ENCODE measurements at places on chromosomes 6 and 20.

DNA sequence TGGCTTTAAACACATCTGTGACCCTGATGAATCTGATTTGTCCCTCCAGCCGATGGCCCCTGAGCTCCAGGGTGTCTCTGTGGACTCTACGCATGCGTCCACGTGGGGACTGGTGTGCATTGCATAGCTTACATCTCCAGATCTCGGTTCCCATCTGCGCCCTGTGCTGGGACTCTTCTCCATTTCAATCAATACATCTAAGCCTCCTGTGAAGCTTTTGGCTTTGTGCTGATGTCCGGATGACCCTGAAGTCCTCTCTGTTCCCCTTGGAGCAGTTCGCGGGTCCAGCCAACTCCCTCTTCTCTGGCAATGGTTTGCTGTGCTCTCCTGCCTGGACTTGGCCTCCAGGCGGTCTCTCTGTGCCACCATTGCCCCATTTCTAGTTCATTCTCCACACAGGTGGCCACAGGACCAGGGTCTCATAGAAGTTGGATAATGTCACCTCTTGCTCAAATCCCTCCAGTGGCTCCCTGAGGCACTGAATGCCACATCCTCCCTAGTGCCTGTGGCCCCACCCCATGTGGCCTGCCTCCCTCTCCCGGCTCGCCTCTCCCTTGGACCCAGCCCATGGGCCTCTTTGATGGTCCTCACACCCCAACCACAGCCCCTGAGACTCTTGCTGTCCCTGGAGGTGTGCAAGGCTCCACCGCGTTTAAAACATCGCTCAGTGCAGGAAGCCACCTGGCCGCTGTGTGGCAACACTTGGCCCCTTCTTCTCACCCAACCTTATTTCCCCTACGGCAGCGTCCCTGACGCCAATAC lies 155.4 kb downstream of the SYCP2 start:
- no peak for DNase-seq

DNA sequence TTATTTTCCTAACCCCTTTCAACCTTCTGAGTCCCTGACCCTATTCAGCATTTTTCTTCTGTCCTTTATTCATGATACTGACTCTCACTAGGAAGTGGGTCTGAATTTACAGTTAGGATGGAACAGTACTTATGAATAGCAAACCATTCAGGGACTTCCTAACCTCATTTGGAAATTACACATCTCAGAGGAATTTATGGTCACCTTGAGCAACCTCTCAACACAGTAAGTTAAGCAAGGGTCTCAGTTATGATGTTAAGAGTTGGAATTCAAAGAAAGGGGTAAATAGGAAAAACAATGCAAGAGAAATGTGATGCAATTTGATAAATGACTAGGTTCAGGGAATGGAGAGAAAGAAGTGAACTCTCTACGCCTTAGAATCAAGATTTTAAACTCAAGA lies 97.3 kb downstream of the GPR6 start:
- DNase-seq = no peak

GRCh38 chr20:55472704-55473103 lies 532.6 kb downstream of the CBLN4 start:
- no peak for DNase-seq

GRCh38 chr20:23139524-23139923 lies 53.4 kb upstream of the CD93 start:
- DNase-seq = no peak

DNA sequence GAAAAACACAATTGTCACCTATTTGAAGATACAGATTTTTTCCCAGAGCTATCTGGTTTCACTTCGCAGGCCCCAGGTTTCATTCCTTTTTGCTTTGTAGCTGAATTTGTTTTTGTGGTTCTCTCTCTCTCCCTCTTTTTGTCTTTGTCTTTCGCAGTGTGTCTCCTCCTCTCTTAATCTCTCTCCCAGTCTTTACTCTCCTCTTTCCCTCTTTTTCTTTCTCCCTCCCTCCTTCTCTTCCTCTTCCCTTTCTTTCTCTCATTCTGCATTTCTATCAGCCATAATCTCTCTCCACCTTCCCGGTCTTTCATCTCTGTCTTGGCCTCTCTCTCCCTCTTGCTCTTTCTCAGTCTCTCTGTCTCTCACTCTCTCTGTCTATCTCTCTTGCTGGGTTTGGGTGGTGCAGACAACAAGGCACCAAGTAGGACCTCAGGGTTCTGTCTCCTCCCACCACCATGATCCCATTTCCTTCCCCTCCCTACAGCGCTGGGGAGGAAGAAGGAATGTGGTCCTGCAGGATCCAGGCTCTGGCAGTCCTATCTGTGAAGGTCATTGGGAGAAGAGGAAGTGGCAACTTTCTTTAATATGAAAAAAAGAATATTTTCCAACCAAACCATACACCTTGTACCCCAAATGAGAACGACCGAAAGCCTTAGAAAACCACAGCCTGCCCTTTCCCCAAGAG lies 63.2 kb downstream of the BANF2 start:
- no peak for DNase-seq

- no peak for DNase-seq
These were observed 122.8 kb downstream of the UST start for GRCh38 chr6:148869585-148869984.

- no peak for DNase-seq
These were observed 22.1 kb upstream of the ADGRF1 start for GRCh38 chr6:47064274-47064673.

- DNase-seq = no peak
These were observed 382.3 kb downstream of the CD83 start for GRCh38 chr6:14499841-14500240.

DNA sequence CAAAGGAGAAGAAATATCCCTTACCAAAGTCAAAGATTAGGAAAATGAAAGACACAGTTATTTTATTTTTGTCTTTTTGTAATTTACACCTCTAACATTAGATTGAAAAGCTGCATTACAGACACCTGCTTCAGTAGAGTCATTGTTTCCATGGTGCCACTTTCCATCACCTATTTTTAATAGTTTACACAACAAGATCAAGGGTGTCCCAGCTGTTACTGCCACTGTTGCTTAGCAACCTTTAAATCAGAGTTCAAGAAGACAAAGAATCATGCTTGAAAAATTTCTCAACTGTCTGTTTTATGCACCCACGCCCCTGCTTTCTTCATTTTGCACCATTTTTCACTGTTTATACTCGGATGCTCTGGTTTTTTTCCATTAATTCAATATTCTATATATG lies 668.2 kb upstream of the GJE1 start:
- DNase-seq = no peak
